ENCODE measurements at places on chromosomes 3 and 15.

DNA sequence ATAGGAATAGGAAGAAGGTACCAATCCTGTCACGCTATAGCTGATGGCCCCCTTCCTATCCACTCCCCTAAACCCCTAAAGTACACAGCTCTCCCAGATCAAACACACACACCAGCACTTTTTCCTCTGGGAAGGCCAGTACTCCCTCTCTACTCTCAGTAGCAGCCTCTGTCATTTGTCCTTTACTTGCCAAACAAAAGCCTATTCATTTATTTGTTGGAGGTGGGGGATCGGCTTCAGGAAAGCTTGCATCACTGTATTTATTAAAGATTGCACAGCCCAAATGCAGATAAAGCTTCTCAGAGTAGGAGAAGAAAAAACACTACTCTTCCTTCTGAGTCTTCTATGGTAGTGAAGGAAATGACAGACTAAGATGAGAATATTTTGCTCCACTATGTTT lies 429.7 kb upstream of the RASGRP1 start:
- DNase-seq = no peak

GRCh38 chr15:51133140-51133765 lies 38.5 kb upstream of the TNFAIP8L3 start:
- no peak for DNase-seq

- no peak for DNase-seq
These were observed 704.8 kb upstream of the CFAP20DC start for GRCh38 chr3:59754456-59755129.

DNA sequence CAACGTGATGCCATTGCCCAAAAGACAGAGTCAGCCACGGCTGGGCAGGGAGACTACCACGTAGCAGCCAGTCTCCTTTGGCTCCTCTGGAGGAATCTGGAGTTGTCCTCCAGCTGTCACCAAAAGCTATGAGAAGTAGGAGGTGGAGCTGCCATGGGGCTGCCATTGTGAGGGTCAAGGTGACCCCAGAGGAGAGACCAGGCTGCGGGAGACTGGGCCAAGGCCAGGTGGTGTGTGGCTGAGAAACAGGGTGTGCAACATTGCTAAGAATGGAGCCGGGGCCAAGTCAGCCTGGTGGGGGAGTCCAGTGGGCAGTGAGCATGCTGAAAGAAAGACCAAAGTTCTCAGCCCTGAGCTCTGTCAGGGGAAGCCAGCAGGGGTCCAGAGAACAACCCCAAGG lies 29.9 kb upstream of the MRPS22 start:
- no peak for DNase-seq

- DNase-seq = no peak
These were observed 94.3 kb downstream of the XRN1 start for GRCh38 chr3:142353571-142353970.

DNA sequence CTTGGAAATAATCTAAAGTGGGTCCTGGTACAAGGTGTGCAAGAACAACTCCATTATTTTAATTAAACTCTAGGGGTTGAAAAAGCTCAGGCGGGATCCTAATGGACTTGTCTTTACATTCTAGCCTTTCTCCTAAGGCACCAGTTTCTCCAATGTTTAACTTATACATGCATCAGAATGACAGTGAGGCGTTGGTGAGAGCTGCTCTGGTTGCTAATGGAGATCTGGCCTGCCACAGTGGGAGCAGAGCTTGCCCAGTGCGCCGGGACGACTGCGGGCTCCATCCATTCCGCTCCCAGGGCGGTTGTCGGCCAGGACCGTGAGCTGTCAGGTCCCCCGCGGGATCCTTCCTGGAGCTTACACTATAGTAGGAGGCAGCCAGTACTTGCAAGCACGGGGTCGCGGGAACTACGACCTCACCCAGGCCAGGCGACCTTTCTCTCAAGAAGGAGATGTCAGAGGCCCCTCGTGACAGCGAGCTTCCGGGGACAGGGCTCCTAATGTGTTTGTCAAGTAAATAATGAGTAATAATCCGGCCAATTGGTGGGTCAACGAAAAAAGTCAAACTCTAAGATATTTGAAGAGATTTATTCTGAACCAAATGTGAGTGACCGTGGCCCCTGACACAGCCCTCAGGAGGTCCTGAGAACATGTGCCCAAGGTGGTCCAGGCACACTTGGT lies 991 bp upstream of the HIGD1A start:
- DNase-seq = no peak

DNA sequence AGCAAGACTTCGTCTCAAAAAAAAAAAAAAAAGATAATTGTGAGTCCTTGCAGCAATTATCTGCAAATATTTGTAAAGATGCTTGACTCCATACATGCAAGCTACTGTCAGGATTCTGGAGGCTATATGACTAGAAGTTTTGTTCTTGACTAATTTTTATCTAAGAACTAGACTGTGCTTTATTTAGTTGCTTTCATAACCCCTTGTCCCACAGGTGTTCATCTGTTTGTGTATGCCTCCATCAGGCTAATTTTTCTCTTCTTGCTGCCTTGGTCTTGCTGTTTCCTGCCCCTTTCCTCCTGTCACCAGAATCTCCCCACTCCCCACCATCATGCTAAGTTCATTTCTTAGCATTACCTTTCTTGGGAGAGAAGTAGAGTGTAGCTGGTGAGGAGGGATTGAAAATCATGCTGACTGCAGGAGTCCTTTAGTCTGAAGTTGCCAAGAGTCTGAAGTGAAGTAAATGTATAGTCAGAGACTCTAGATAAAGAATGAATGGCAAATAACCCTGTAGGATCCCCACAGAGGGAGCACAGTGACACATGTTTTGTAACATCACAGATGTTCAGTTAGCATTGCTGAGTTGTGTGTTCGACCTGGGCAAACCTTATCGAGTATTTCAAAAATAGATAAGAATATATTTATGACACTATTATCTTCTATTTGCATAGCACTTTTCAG lies 12.5 kb downstream of the ST3GAL6 start:
- DNase-seq = no peak

GRCh38 chr3:43735618-43736017 lies 44.9 kb downstream of the ABHD5 start:
- DNase-seq = no peak

DNA sequence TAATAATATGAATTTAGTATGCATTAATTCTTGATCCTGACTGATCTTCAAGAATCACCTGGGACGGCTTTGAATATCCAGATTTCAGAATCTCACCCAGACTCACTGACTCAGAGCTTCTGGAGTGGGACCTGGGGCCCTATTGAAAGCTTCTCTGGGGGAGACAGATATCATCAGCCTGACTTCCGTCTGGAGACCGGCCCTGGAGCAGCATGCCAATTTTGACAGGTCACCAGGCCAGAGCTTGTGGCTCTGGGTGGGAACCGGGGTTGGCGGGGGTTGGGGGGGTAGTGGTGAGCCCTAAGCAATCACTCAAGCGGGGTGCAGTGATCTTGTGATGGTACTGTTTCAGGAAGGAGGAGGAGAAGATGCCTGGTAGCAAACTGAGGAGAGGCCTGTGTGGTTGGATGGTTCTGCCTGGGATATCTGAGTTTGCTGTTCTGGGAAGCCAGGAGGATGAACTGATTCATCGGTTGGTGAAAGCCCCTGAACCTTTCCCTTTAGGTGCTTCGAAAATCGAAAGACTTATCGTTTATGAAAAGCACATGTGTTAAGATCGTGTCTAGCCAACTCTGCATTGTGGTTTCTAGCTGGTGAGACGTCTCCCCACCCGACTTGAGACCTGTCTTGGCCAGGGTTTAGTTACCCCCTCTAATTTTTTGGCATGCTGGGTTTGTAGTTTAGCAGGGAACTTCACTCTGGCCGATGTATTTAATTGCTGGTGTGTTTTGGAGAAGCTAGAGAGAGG lies 263.9 kb upstream of the C2CD4B start:
- no peak for DNase-seq

DNA sequence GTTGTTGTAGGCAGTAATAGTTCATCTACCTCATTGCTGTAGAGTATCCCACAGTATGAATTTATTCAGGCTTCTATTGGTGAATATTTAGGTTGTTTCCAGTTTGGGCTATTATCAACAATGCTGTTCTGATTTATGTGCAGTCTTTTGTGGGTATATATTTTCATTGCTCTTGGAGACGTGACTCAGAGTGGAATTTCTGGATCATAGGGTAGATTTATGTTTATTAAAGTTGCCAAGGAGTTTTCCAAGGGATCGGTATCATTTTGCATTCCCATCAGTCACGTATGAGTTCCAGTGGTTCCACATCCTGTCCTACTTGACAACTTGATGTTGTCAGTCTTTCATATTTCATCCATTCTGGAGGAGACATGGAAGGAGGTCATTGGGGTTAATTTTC lies 8.4 kb upstream of the HRH1 start:
- DNase-seq = no peak

- DNase-seq = no peak
These were observed 61.4 kb upstream of the HERC1 start for GRCh38 chr15:63895194-63895593.

DNA sequence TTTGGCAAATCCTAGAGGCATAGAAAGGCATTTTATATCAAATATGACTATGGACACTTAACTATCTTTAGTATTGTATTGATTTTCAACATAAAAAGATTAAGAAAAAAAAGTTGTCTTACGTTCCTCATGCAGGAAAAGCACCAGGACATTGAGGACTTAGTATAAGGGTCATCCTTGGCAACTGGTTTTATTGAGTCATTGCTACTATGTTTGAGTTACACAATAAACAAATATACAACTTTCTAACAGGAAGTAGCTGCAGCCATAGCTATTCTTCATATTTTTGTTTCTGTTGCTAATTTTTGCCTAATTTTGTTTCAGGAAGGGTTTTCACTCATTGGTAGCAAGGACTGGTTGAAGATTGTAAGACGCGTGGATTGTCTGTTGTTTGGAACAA lies 93.0 kb downstream of the NPTN start:
- no peak for DNase-seq

DNA sequence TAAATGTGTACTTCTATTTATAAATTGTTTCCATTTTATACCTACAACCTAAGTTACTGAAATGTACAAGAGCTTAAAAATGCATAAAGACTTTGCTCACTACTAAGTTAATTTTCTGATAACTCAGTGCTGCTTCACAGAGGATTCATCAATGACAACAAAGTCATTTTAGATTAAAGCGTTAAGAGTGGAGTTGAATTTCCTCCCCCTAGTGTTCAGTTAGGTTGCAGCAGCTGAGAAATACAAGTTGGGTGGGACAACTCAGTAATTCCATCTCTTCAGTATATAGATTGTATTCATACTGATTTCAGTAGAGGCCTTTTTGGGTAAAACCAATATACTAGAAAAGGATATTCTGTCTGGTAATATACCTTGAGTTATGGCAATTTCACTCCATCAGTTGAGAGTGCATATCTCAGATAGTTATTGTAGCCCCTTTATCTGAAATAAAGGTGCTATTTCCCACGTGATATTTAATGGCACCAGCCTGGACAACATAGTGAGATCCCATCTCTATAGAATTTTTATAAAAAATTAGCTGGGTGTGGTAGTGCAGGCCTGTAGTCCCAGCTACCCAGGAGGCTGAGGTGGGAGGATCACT lies 6.9 kb upstream of the RPL35A start:
- no peak for DNase-seq

DNA sequence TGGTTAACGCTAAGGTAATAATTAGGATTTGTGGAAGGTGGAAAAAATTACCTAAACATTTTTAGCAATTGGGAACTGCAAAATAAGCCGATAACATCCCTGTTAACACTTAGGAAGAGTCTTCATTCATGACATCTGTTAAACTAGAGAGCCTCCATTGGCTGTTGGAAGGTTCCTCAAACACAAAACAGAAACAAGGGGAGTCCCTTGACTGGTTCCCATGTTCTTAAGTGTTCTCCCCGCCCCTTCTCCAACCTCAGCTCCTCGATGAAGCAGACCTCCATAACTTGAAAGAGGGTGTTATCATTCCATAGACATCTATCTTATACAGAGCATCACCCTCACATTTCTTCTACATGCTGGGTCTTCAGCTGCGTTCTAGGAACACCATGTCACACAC lies 2.5 kb downstream of the SLC22A13 start:
- DNase-seq = no peak

- no peak for DNase-seq
These were observed 87.6 kb upstream of the SLC25A26 start for GRCh38 chr3:66133050-66133757.

- DNase-seq = no peak
These were observed 55.8 kb downstream of the ABTB1 start for GRCh38 chr3:127728417-127729015.

- no peak for DNase-seq
These were observed 507.5 kb downstream of the SHQ1 start for GRCh38 chr3:72340476-72341379.

- no peak for DNase-seq
These were observed 678.6 kb downstream of the MECOM start for GRCh38 chr3:168984872-168985271.

DNA sequence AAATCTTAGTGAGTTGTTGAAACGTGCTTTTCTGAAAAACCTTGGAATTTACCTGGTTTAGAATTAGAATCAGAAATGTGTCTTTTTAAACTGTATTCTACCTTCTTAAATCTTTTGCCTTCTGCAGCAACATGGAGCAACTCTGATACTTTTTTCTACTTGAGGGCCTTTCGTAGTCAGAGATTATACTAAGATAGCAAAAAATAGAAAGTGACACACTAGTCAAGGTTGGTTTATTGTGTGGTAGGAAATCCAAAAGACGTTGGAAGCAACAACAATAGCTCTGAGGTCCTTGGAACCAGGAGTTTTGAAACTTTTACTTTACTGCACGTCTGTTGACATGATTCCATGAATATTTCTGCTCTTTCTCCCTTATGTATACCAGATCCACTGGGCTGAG lies 294.9 kb downstream of the LPP start:
- no peak for DNase-seq

GRCh38 chr3:152943645-152944044 lies 108.7 kb downstream of the P2RY1 start:
- DNase-seq = no peak

DNA sequence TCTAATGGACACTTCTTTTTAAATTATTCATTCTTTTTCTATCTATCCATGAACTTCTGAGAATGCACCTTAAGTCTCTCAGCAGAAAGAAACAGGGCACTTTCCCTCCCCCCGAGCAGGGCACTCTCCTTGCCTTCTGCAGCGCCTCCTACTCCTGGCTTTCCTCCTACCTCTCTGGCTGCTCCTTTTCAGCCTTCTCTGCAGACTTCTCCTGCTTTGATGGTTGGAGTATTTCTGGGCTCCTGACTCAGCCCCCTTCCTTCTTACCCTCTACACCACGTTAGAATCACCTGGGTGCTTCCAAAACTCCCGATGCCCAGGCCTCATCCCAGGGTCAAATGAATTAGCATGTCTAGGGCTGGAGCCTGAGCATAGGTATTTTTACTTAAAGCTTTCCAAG lies 3.4 kb downstream of the SCN5A start:
- no peak for DNase-seq

DNA sequence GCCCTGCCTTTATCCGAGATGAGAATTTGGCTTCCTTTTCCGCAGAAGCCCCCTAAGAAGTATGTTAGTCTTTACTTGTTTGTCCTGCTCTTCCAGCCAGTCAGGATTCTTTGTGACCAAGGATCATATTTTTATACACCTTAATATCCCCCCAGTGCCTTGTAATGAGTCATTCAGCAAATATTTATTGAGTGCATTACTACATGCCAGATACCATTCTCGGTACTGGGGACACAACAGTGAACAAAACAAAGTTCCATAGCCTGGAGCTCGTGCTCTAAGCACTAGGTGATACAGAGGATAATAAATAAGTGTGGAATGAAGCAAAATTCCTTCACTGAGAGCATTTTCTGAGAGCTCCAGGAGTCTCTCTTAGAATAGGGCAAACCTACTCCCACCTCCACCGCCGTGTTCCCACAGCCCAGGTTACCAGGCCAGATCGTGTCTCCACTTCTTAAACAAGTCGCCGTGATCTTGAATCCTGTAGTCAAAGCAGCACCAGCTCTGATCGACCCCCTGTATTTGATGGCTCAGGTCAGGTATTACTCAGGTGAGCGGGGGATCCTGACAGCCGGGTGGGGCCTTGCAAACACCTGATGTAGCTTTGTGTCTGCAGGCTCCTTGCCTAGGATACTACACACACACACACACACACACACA lies 18.5 kb downstream of the TTC21A start:
- DNase-seq = no peak

Data from hippocampal formation (tissue), 2 donors.